GM13977 (cell line): ENCODE measurements at places on chromosomes 6 and 20.
A peak's percentile ranks its signal among the peaks of the same experiment; 100 is the strongest.

GRCh38 chr6:33160728-33161344, 31.4 kb downstream of the COL11A2 start:
- DNase-seq = peak; percentile 23

DNA sequence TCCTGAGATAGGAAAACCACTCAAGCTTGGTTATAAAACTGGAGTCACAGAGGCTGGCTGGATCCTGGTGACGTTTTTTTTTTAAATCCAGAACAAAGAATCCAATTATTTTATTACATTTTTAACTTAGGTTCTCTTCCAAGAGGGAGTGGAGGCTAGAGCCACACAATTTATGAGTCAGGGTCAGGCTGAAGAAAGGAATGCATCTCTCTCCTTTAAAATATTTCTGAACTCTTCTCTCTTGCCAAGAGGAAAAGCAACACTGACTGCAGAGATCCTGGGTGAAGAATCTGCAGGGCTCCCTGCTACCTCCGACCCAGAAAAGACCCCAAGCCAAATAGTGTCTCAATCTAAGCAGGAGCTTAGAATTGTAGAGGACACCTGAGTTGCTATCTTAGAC, 88.5 kb upstream of the SSTR4 start:
- DNase-seq = no peak

- DNase-seq = no peak
Measured at GRCh38 chr20:10916312-10916711, 242.5 kb upstream of the JAG1 start.

- no peak for DNase-seq
Measured at GRCh38 chr6:170192905-170193304, 98.0 kb downstream of the DLL1 start.

DNA sequence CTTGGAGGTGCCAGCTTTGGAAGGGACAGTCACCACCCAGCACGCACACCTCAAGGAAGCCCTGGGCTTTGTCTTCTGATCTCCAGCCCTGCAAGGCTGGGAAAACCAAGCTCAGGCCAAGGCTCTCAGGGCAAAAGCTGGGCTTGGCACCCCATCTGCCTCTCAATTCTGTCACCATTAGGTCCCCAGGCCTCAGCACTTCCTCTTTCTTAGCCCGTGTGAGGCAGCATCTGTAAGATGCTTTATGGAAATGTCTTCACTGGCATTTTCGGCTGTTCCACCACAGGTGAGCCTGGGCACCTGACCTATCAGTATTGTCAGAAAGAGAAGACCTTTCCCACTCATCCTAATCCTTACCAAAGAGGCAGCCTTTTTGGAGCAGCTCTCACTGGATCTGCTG, 24.6 kb downstream of the GMEB2 start:
- no peak for DNase-seq

- no peak for DNase-seq
Measured at GRCh38 chr20:42309050-42309449, 690.9 kb upstream of the CHD6 start.

DNA sequence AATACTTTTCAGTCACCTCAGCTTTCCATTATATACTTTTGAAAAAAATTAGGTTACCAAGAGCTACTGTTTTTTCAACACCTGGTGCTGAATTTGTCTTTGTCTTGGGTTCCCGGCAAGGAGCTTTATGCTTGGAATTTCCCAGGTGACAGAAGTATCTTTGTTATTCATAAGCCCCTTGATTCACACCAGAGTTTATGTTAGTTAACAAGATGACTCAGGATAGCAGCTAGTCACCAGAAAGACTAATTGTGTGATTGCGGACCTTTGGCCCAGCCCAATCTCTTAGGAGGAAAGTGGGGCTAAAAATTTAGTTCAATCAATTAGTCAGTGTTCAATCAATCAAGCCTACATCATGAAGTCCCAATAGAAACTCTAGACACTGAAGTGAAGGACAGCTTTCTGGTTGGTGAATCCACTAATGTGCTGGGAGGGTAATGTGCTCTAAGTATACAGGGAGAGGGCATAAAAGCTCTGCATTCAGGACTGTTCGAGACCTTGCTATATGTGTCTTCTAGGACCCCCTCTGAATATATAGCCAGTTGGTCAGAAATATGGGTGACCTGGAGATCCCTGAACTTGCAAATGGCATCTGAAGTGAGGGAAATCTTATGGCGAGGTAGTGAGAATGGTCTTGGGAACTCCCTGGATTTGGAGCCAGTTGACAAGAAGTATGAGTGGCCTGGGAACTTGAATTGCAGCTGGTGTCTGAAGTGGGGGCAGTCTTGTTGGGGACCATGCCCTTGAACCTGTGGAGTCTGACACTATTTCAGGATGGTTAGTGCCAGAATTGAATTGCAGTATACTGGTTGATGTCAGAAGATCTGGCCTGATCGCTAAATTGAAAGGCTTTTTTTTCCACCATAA, 16.2 kb downstream of the TMEM30A start:
- no peak for DNase-seq

GRCh38 chr6:159759645-159760044, 2.2 kb upstream of the ACAT2 start:
- no peak for DNase-seq

DNA sequence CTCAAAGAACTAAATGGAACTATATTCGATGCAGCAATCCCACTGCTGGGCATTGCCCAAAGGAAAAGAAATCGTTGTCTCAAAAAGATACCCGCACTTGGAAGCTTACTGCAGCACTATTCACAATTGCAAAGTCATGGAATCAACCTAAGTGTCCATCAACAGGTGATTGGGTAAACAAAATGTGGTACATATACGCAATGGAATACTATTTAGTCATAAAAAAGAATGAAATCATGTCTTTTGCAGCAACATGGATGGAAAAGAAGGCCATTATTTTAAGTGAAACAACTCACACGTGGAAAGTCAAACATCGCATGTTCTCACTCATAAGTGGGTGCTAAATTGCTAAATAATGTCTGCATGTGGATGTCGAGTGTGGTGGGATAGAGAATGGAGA, 70.9 kb upstream of the MPC1 start:
- no peak for DNase-seq

DNA sequence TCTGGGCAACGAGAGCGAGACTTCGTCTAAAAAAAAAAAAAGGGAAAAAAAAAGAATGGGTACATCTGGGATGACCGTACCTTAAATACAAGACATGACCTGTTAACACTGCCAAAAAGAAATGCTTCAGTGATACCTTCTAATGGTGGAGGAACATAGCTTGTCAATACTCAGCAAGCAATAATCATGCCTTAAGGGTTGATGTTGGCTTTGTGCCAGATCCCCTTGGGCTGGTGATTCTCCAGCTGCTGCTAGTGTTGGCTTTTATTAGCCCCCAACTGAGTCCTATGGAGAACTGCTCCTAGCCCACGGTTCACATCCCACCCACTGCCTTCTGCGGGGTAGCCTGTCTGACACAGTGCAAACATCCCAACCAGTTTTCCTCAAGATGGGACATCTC, 134.9 kb downstream of the PLCB1 start:
- DNase-seq = no peak

DNA sequence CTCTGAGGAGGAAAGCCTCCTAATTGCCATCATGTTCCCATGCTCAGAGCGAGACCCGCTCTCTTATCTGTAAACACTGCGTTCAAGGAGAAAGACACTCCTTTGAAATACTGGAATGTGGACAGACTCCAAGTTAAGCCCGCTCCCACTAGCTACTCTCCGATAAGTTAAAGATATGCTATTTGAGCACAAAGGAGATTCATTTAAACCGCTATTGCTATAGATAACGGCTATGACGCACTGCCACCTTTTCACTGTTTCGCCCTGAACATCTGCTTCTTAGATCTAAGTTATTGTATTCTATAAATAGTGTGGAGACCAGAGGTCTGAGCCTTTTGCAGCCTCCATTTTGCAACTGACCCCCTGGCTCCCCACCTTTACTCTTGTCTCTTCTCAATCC, 82.3 kb downstream of the GPX5 start:
- no peak for DNase-seq

DNA sequence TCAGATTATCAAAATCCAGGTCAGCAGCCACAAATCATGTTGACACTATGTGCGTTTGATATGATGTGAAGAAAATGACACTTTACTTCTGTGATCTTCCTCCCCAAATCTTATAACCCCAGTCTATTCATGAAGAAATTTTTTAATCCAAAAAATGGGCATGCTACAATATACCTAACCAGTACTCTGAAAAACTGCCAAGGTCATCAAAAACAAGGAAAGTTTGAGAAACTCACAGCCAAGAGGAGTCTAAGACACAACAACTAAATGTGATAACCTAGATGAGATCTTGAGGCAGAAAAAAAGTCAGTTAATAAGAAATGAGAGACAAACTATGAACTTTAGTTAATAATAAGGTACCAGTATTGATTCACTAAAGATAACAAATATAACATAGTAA, 200.6 kb upstream of the IRAK1BP1 start:
- no peak for DNase-seq

DNA sequence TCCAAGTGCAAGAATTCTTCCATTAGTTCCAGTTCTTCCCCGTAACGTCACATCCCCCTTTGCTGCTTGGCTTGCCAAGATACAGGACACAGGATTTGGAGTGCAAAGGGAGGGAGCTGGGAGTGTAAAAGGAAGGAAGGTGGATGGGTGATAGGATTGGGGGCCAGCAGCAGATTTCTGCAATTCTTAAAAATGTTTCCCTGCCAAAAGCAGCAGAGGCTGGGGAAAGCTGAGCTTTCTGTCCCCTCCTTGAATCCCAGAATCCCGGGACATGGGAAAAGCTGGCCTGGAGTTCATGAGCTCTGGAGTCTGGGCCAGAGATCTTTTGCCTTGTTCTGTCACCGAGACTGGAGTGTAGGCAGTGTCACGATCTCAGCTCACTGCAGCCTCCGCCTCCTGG, 60.0 kb upstream of the EPB41L1 start:
- DNase-seq = no peak

GRCh38 chr6:12973386-12973785, 256.8 kb downstream of the PHACTR1 start:
- DNase-seq = no peak

DNA sequence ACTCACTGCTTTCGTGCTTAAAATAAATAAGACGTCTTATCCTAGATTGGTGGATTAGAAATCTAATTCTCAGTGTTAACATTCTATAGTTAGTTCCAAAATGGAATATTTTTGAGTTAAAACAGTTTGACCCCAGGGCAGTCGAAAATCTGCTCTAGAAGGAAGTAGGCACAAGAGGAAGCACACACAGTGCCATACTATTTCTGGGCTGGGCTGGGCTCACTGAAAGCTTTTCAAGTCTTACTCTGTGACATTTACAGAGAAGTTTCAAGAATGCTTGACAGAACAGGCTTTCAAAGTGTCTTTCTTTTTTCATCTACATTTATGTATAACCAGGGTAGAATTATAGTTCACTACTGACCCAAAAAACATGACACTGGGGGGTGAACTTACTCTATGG, 209.8 kb downstream of the SOD2 start:
- DNase-seq = no peak

DNA sequence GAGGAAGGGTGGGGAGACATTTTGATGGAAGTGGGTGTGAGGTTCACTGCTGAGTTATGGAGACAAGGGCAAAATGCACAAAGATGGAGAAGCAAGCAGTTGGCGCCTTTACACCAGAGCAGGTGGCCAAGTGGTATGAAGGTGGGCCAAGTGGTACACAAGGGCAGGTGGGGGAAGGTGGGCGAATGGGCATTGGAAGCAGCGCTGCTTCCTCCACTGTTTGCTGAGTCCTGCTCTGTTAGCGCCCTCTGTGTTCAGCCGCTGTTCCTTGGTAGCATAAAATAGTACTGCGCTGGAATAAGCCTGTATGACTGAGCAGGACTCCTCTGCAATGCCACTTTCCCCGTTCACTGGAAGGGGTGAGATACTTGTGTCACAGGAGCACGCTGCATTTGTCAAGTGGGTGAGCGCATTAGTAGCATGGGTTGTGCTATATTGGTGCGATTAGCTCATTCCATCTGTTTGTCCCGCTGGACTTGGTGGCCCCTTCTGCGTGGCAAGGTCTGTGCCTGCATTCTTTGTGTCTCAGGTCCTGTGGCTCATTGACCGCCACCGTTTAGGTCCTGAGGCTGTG, 116.4 kb downstream of the TOX2 start:
- no peak for DNase-seq

GRCh38 chr20:37837924-37838323, 65.0 kb upstream of the VSTM2L start:
- DNase-seq = no peak

GRCh38 chr20:33516882-33517281, 27.0 kb downstream of the CBFA2T2 start:
- no peak for DNase-seq

GRCh38 chr6:16278048-16278724, 39.8 kb downstream of the GMPR start:
- DNase-seq = no peak

- DNase-seq = no peak
Measured at GRCh38 chr20:6819599-6819998, 52.1 kb downstream of the BMP2 start.

GRCh38 chr20:13098720-13099355, 90.1 kb downstream of the SPTLC3 start:
- DNase-seq = no peak

DNA sequence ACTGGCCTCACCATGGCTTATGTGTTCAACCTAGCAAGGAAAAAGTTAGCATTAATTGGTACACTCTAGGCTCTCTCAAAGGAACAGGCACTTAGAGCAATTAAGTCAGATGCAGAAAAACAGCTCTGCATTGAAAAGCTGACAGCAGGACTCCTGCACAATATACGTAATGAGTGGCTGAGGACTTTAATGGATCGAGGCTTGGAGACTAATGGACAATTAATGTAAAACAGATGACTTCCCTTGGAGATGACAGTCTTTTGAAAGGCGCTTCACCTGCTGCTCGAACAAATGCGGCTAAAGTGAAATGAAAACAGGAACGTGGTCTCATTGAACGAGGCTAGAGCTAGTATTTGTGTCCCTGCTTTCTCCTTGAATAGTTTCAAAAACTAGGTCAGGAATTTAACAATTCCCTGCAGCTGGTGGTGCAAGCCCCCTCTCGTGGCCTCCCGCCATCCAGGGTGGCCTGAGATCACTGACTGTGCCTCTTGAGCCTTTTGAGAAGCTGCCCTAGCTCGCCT, 137.1 kb downstream of the ELOVL4 start:
- no peak for DNase-seq

DNA sequence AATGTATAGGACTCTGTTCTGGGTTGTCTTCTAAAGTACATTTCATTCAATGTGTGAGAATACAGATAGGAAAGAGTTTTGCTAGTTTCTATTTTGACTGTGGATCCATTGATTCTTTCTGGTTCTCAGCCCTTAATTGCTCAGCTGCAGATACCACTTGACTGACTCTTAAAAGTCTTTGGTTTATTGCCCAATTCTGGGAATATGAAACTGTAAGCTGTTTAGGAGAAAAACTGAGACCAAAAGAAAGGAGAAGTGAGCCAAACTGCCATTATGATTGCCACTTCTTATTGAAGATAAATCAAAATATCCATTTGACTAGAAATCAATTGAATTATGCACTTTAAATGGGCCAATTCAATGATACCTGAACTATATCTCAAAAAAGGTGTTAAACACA, 211.4 kb downstream of the ESR1 start:
- no peak for DNase-seq

- DNase-seq = no peak
Measured at GRCh38 chr6:74550821-74551220, 655.0 kb downstream of the COL12A1 start.

DNA sequence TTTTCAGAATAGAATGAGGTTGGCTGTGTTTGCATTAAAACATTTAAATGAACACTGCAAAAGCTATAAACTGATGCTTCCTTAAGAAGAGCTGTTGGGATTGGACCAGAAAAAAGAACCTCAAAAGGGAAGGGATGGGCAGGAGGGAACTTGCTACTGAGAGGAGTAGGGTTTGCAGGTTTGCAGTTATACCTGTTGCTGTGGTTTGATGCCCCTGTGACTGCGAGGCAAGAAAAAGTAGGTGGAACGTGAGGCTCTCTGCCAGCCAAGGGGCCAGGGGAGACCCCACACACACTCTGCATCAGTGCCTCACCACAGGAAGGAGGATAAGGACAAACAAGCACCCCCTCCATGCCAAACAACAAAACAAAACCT, 197.2 kb downstream of the BCAS1 start:
- no peak for DNase-seq
